ENCODE measurements at places on chromosomes 5 and 9.

- DNase-seq, result no peak
Measured at GRCh38 chr9:98890256-98890655, 53.5 kb upstream of the COL15A1 start.

- DNase-seq, result no peak
Measured at GRCh38 chr5:71986101-71986500, 121.2 kb upstream of the MAP1B start.

DNA sequence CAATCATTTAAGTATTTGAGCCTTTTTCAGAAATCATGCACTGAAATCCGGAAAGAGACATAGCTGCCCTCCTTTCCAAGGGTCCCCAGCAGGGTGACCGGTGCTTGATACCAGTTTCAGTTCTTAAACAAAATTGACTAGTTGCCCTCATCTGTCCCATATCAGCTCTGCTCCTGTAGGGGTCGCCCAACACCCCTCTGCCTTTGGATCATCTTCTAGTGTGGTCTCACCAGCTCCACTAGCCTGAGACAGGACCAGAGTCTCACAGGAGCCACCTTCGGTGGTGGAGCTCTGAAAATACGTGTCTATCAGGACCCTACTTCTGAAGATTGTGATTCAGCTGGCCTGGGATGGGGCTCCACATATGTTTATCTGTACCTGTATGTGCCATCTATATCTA lies 428.2 kb downstream of the ENC1 start:
- DNase-seq, result no peak

DNA sequence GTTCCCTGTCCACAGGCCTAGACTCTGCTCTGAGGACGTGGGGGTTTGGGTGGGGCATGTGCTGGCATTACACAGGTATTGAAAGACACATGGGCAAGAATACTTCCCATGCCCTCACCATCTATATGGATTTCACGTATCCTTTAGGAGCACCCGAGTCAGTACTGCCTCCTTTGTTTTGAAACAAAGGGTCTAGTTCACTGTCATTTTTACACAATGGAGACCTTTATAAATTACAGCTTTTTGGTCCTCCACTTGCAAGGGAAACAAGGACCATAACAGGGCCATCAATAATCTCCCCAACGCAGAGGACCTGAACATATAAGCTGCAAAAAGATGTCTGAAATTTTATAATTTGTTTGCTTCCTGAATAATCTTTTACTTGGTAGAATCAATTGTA lies 24.9 kb upstream of the CRHBP start:
- no peak for DNase-seq

DNA sequence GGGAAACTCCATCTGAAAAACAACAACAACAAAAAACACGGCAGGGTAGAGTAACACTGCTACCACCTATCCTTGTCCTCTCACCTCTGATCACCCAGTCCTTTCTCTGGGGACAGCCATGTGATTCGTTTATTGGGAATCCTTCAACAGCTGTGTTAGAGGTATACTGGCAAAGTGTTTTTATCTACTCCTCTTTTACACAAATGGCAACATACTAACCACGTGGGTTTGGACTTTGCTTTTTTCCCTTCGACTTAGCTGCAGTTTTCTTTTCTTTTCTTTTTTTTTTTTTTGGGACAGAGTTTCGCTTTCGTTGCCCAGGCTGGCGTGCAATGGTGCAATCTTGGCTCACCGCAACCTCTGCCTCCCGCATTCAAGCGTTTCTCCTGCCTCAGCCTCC lies 11.2 kb upstream of the SET start:
- DNase-seq, result no peak

GRCh38 chr9:34521406-34522045 lies 1.3 kb downstream of the ENHO start:
- DNase-seq, result no peak

- no peak for DNase-seq
Measured at GRCh38 chr9:93264338-93265125, 80.6 kb downstream of the WNK2 start.

DNA sequence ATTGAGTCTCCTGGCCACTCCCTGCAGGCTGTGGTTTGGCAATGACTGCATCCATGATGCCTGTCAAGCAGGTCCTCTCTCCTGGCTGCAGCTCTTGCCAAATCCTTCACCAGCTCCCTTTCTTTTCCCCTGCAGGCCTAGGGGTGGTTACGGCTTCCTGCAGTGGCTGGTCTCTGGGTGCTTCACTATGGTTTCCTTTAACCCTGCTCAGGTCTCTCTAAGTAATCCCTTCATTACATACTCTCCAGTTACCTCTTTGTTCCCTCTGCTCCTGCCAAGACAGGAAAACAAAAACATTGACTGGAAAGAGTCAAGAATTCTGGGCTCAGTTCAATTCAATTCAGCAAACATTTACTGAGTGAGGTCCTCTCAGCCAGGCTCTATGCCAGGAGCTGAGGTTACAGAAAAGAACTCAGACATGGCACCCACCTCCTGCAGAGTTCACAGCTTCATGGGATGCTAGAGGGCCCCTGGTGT lies 19.8 kb upstream of the PTPN3 start:
- DNase-seq, result no peak

DNA sequence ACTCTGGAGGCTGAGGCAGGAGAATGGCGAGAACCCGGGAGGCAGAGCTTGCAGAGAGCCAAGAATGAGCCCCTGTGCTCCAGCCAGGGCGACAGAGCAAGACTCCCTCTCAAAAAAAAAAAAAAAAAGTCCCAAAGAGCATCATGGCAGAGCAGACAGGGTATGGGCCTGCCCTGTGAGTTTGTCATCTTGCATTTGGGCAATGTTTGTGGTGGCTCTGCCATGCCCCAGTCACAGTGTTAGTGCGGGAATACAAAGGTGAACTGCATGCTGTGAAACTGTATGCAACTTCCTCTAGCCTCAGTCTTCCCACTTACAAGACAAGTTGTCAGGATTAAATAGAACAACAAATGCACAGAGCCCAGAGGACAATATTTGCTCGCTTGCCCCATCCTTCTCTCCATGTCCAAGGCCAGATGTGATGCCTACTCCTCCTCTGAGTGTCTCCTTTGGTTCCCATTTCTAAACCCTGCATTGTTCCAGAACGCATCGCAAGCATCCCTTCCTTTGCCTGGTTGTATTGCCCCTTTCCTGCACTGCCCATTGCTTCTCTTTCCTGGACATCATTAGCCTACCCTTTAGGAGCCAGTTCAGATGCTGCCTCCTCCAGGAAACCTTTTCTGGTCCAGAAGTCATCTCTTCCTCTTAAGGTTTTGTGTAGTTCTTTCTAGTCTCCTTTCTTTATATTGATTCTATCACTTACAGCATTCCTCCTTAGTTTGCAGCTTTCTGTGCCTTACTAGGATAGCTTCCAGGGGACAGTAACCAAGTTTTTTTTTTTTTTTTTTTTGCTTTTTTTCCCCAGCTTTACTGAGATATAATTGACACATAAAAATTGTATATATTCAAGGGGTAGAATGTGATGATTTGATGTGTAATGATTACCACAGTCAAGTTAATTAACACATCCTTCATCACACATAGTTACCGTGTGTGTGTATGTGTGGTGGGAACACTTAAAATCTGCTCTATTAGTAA lies 69.0 kb upstream of the TNFAIP8 start:
- DNase-seq, result no peak

GRCh38 chr9:123642291-123643278 lies 286.6 kb downstream of the CRB2 start:
- no peak for DNase-seq

DNA sequence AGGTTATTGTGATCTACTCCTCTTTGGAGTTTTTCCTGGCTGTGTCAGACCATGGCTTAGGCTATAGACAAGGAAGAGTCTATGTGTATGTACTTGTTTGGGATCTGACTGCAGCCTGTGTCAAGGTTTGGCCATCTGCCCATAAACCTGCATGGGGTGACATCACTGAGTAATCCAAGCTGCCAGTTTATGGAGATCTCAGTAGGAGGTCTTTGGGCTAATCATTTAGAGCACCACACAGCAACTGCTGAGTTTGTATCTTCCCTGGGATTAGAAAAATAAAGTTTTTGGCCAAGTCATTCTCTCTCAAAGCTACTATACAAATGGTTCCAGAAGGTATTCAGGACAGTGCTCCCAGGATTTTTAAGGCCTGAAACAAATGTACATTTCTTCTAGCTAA lies 65.5 kb upstream of the HSPB3 start:
- no peak for DNase-seq

- no peak for DNase-seq
Measured at GRCh38 chr9:22142671-22143070, 133.6 kb upstream of the CDKN2B start.

DNA sequence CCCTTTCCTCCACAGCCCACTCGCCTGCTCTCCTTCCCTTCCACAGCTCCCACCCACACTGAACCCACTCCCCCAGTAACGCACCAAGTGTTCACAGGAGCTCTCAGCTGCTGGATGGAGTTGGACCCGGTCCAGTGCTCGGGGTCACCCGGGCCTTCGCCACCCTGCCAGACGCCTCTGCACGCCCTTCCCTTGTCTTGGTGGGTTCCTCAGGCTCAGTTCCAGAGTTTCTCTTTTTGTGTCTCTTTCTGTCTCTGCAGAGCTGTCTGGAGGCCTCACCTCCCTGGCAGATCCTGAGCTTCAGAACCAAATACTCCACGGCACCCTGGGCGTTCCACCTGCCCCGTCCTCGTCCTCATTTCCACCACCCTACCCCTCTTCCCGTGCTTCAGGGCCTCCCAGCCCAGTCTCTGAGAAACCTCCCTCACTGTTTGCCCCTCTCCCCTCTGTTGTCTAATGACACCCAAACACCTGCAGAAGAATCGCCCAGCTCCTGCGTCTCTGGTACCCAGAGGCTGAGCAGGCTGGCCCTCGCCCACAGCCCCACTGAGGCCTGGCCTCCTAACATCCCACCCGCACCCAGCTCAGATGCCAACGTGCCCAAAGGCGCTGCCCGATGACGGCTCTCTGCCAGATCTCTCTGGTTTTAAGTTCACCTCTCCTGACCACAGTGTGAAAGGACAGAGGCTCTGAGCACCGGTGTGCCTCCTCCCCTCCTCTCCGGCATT lies 74.3 kb downstream of the COL23A1 start:
- DNase-seq, result no peak

GRCh38 chr9:61668846-61669245 lies 479.0 kb downstream of the SPATA31A7 start:
- DNase-seq, result no peak

- no peak for DNase-seq
Measured at GRCh38 chr9:130201399-130201873, 29.2 kb downstream of the NCS1 start.

- DNase-seq, result no peak
Measured at GRCh38 chr9:2041736-2042135, 26.6 kb downstream of the SMARCA2 start.

DNA sequence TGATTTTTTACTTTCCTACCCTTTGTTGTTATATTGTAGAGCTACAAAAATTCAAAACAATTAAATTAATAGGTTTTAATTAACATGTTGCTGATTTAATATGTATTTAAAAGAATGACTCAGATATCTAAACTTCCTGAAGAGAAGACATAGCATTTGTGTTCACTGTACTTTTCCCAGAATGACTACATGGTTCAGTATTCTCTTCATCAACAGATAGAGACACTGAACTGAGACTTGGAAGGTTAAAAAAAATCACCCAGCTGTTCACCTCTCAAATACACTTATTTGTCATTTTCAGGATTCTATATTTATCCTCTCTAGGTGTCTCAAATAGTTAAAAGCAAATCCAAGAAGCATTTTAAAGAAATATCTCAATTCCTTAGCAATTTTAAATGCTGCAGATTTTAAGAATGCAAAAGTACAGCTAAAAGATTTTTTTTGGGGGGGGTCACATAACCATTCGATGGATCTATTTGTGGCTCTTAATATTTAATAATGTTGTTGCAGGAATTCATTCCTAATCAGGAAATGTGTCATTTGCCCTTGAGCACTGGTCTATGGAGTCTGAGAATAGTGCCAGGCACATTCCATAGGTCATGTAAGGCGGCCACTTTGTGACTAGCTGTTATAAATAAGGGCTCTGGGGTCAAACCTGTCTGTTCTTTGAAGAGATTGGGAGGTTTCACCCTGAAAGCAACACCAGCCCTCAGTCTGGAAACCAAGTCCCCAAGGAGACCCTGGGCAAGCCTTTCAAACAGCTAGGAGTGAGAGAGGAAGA lies 463.1 kb downstream of the NR2F1-AS1 start:
- DNase-seq, result no peak

DNA sequence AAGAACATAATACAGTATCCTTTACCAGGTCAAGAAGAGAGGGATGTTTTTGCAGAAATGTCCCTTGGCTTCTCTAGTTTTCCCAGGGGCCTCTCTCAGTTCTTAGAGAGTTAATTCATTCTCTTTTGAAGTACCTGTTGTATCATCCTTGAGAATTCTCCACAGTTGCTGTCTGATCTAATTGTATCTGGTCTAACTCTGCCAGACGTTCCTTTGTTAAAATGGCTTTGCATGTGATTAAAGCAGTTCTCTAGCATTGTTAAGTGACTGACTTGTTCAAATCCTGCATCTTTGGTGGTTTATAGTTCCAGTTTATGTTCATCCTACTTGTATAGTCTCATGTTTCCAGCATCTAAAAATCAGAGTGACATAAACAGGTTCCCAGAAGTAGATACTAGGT lies 65.0 kb downstream of the KIAA1958 start:
- no peak for DNase-seq

DNA sequence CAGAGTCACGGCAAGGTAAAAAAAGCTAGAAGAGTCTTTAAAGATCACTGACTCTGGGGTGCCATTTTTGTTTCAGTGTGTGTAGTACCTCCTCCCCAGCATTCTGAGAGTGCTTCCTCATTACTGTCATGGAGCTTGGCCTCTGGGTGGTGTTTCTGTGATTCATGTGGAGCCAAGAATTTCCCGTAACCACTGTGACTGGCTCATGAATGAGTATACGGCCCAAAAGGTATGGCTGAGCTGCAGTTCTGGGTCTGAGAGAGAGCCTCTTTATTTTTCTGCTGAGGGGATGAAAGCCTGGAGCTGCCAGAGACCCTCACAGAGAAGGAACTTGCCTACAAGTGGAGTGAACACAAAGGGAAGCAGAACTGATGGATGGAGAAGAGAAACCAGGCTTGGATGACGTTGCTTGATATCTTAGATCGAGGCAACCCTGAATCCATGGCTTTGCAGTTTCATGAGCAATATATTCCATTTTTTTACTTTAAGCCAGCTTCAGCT lies 85.6 kb downstream of the PTTG1 start:
- DNase-seq, result no peak

GRCh38 chr5:83102364-83102980 lies 25.1 kb downstream of the XRCC4 start:
- DNase-seq, result no peak

DNA sequence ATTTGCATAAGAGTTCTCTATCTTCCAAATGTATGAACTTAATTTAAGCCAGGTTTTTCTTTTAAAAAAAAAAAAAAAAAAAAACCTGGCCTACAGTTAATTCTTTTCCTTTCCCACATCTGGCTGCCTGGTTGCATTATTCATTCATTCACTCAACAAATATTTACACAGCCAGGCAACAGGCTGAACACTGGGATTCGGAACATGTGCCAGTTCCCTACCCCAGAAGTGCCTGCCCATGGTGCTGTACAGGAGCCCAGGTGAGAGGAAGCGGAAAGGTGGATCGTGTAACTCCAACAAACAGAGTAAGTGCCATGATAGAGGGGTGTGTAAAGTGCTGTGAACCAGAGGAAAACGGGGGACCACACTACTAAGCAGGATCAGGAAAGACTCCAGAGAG lies 93.6 kb downstream of the CDK5RAP2 start:
- DNase-seq, result no peak
